CD4-positive, alpha-beta T cell treated with Interleukin-17A for 1 hour (primary cell): ENCODE measurements at places on chromosomes 16 and 17.

DNA sequence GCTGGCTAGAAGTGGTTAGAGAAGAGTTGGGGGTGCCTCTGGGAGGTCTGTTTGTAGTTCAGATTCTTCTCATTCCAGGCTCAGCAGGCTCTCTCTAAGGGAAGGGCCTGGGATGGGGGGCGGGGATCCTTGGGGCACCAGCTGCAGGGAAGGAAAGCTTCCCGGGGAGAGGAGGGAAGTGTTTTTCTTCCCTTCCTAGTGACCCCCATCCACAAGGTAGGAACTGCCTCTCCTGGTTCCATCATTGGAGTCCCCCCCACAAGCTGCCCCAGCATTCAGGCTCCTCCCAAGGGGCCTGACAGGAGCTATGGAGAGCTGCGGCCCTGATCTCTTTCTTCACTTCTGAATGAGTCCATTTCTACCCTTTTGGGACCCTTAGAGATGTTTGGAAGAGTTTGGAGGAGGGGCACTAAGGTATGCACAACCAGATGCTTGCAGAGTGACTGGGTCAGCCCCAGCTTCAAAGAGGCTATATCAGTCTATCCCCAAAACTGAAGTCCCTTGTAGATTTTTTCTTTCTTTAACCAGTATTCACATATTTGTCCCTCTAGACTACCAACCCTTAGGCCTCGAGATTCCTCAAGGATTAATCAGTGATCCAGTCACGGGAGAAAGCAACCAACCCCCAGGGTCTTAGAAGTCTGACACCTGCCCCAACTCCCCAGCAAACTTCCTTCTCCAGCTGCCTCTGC is 13.9 kb upstream of the FZD2 start:
- no peak for DNase-seq

DNA sequence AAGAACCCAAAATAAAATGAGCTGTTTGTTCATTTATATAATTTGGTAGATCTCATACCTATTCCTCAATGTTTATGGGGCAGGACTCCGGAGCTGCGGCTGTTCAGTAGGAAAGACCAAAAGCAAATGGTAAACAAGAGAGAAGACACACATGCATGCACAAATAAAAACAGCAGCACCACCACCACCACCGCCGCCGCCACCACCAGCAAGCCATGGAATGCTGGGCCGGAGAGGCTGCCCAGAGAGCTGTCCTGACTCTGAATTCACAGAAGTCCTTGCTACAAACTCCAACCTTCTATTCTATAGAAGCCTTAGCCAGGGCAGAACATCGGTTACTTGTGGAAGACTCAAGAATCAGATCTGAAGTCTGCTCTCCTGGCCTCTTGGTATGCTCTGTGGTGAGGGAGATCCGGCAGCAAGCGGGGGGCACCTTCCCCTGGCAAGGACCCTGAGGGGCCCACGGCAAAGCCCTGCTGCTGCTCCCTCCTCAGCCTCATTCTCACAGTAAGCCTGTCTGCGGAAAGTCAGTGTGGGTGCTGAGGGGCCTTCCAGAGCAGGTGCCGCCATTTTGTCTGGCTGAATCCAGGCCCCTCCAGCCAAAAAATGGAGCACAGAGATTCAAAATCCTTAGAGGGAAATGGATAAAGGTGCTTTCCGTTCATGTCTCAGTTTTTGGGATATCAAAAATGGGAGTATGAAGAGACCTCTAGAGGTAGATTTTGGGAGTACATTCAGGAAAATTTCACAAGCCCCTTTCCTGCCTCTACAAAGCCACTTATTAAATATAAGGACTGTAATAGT is 6.4 kb upstream of the FOXJ1 start:
- DNase-seq, result no peak

DNA sequence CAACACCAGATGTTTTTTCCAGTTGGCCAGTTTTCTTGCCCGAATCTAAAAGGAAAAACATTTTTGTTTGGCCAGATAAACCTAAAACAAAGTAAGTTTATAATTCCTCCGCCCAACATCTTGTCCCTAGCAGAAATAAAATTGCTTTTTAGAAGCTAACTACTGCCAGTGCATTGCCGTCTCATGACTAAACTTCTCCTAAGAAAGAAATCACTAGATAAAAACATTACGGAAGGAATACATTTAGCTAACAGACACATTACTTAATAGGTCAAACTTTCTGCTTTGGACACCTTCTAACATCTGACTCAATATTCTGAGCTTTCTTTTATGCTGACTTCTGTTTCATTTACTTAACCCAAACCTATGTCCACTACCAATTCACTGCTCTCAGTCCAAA is 36.2 kb downstream of the FBXL20 start:
- DNase-seq, result no peak

DNA sequence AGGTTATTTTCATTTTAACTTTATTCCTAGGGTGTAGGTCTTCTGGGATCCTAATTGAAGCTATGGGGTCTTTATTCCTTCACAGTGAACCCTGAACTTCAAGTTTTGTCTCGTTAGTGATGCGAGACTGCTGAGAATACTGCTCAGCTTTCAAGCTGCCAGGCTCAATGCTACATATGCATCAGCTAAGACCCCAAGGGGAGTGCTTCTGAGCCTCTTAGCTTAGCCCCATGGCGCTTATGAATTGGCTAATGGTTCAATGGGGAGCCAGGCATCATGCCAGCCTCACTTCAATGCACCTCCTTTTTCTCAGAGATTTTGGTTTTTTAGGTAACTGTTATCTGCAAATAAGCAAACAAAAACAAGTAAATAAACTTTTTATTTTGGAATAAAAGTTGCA is 94.1 kb upstream of the SIAH1 start:
- DNase-seq, result no peak

GRCh38 chr17:57350266-57350665 is 93.9 kb downstream of the MSI2 start:
- DNase-seq, result no peak
